OCI-M1 (cell line): ENCODE measurements at places on chromosomes 1 and 21.
A peak's percentile ranks its signal among the peaks of the same experiment; 100 is the strongest.

DNA sequence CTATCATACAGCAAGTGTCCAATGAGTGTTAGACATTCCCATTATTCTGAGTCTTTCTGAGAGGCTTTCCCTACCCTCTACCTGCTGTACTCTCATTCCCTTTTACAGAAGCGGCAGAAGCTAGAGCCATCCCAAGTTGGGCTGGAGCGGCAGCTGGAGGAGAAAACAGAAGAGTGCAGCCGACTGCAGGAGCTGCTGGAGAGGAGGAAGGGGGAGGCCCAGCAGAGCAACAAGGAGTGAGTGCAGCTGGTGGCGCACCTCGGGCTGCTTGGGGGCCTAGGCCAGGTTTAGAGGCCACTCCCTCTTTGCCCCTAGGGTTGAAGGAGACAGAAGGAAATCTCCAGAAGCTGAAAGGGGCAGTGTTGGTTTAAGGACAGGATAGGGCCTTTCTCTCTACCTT lies 12.1 kb downstream of the CGN start:
- no peak for DNase-seq

DNA sequence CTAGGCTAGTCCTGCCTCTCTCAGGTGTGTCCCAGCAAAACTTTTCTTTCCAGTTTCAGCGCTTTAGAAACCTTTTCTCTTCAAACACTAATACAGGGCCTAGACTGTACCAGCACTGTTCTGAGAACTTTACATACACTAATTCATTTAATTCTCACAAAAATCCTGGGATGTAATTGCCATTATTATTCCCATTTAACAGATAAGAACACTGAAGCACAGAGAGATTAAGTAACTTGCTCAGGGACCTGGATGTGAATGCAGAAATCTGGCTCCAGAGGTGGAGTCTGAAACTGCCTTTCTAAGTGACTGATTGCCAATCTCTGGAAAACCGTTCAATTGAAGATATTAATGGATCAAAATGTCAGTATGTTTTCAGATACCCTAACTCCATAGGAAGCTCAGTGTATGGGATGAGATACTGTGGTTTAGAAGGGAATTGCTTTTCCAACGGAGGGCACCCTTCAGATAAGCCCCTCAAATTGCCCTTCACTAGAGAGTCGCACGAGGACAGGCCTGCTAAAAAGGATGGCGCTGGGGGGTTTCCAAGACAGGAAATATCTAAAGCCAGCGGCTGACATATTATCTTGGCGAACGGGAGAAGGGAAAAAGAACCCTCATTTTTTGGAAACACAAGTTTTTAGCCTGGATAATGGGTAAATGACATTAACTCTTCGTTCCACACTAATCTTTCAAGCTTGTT lies 698 bp upstream of the UCK2 start:
- DNase-seq = no peak

GRCh38 chr1:156616463-156616862 lies 2.8 kb upstream of the HAPLN2 start:
- peak; percentile 72 for DNase-seq

- no peak for DNase-seq
These were observed 285.5 kb downstream of the LRRC40 start for GRCh38 chr1:69919922-69920273.

DNA sequence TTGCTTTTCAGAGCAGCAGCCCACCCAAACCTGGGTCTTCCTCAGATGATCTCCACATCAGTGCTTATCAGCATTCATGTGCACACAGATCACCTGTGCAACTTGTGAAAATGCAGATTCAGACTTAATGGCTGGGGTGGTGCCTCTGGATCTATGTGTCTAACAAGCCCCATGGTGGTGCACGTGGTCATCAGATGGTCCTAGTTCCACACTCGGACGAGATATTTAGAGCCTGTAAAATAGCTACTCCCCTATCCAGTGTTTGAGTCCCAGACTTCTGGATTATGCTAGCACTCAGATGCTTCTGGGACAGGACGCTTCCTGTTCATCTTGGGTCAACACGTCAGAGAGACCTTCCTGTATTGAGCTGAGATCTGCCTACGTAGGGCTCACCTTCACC lies 114.2 kb downstream of the LIPI start:
- DNase-seq = no peak

- DNase-seq = no peak
These were observed 10.9 kb downstream of the PCSK9 start for GRCh38 chr1:55050283-55050682.

GRCh38 chr1:38507563-38507962 lies 352.0 kb downstream of the RRAGC start:
- DNase-seq = no peak

GRCh38 chr1:177669161-177669560 lies 300.7 kb downstream of the SEC16B start:
- DNase-seq = no peak

- DNase-seq = no peak
These were observed 890 bp downstream of the GJC2 start for GRCh38 chr1:228150461-228151179.

DNA sequence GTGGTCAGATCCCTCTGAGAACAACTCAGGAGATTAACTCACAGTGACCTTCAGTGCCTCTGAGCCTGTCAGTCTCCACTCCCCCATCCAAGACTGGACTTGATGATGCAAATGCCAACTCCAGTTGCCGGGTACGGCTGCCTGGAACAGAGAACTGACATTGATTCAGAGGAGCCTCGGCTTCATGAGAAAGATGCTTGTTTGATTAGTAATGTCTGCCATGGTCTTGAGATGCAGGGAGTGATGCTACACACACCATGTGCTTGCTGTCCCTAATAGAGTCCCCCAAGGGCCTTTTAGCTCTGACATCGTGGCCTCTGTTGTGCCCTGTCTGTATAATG lies 51.8 kb upstream of the LRP8 start:
- no peak for DNase-seq

GRCh38 chr1:61490924-61491323 lies 234.0 kb downstream of the TM2D1 start:
- no peak for DNase-seq

GRCh38 chr21:34790341-34790740 lies 121.5 kb downstream of the CLIC6 start:
- no peak for DNase-seq

DNA sequence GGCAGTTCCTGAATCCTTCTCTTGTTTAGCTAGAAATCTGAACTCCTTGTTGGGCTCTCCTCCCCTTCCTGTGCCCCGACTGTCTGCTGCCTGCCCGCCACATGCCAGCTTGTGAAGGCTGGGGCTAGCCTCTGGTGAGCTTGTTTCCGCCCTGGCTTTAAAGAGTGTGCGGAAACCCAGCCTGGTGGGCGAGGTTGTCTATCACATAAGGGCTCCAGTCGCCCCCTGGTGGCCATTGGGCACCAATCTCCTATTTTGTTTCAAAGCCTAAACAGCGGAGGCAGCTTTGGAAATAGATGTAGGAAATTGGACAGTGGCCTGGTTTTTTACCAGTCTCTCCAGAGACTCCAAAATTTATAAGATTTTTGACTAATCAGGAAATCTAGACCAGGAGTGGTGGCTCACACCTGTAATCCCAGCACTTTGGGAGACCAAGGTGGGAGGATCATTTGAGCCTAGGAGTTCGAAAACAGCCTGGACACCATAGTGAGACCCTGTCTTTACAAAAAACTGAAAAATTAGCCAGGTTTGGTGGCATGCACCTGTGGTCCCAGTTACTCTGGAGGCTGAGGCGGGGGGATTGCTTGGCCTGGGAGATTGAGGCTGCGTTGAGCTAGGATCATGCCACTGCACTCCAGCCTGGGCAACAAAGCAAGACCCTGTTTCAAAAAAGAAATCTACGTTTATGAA lies 9.8 kb downstream of the ATP8B2 start:
- DNase-seq = peak; percentile 87

DNA sequence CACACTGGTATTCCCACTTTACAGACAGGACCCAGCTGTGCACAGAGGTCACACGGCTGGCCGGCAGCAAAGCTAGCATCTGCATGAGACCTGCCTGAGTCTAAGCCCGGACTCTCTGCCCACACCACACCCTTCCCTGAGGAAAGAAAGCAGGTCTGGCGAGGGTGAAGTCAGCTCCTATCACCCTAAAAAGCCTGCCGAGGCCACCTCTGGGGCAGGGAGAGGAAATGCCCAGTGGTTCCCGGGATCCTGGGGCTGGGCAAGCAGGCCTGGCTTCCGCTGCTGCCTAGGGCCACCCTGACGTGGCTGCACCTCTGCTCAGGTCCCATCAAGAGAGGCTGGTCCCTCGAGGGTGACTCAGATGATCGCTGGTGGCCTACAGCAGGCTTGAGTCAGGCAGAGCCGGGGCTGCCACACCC lies 42.2 kb downstream of the RAP1GAP start:
- no peak for DNase-seq

GRCh38 chr1:34866762-34867109 lies 7.2 kb upstream of the SMIM12 start:
- no peak for DNase-seq

DNA sequence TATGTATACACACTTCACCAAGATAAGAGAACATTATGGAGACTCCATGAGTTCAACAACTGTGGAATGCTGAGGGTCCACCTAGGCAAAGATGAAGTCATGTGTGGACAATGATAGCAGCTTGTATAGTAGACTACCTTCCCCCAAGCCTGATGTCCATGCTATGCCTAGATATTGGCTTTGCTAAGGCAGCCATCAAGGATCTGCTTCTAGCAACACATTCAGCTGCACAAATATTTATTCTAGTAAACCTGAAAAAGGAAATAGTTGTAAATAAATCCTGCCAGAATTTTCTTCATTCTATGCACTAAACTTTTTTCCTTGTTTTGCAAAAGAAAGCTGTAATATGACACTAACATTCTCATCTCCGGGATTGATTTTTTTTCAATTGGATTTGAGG lies 7.0 kb upstream of the LPAR3 start:
- no peak for DNase-seq

DNA sequence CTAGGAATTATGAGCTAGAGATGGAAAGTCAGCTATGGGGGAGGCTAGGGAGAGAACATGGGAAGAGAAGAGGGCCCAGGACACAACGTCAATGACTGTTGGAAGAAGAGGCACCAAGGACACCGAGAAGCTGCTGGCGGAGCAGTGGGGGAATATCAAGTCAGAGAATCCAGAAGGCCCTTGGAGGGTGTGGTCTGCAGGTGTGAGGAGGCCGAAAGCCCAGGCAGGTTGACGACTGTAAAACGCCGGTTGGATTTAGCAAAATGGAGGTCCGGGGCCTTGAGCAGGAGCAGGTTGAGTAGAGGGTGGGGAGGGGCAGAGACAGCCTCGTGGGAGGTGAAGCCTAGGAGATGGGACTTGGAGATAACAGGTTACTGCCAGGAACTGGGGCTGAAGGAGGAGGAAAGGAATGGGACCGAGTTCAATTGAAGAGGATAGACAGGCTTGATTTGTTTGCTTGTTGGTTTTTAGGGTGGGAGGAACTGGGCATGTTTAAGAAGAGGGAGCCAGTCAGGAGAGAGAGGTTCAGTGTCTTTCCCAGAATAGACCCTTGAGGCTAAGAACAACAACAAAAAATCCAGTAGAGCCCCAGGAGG lies 35.1 kb downstream of the EDN2 start:
- no peak for DNase-seq

DNA sequence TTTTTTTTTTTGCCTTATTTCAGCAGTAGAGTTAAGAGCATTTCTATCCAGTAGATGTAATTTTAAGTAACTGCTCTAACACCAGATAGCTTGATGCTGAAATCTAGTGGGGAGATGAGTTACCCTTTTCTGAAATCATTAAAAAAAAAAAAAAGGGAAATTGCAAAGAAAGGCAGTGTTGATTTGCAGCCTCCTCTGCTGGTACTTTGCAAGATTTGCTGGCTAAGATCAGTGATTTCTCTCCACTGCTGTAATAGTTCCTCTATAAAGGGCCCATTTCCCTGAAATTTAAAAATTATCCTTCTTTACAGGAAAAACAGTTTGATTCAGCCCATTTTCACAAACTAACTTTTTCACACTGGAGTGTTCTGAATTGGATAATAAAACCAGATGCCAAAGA lies 120.6 kb downstream of the PTBP2 start:
- DNase-seq = peak; percentile 45
